ENCODE measurements at places on chromosomes 13 and 19. TPM values are rescaled to one million over a fixed set of nuclear protein-coding genes. Genes with fewer than 3 reads are reported as not detected.

PDE4C gene
- total RNA-seq = 0.47 TPM

SRRM5 gene
- total RNA-seq = 0.80 TPM

NLRP7 gene
- total RNA-seq = not detected

EBI3 gene
- 3.1 TPM for total RNA-seq
